ENCODE measurements at places on chromosomes 2 and 18.

DNA sequence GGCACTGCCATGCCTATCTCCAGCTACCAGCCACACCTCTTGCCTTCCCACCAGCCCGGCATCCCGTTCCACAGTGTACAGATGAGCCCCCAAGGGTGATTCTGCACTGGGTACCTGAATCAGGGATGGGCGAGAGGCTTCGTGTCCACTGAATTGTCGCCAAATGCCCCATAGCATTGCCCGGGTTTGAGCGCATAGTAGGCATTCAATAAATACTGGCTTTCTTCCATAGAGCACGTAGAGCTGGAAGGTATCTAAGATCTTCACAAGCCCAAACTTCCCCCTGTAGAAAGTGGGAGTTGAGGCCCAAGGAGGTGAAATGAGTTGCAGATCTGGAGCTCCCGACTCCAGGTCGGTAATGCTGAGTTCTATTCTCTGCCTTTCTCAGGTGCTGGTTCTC lies 358.7 kb downstream of the LPIN1 start:
- no peak for DNase-seq

DNA sequence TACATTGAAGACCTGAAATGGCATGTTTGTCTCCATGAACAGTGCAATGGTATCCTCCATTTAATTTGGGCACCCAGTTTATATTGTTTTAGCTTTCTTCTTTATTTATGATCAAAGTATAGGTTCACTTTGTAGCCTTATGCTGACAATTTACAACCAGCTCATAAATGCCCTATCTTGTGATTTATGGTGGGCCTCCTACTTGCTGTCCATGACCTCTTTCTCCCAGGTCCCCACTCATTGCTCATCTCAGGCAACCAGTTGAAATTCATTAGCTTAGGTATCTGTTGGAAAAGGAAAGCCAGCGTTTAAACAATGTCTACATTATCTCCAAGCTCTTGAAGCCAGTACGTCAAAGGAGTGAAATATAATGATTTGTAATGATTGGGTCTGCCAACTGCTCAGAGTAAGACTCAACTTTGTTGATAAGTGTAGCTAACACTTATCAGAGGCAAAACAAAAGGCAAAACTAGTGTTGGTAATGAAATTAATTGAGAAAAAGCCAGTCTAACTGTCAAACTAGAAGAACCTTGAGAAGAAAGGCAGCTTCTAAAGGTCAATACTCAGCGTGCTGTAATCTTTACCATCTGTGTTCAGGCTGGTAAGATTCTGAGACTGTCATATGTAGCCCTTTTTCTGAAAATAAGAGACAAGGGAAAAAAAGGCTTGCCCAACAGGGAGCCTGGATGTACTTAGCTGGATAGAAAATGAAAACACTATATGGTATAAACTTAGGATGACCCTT lies 695.9 kb downstream of the EPHA4 start:
- no peak for DNase-seq

- DNase-seq, result no peak
Measured at GRCh38 chr2:144712550-144712940, 192.6 kb upstream of the ZEB2 start.

- no peak for DNase-seq
Measured at GRCh38 chr2:239265681-239266433, 135.0 kb downstream of the HDAC4 start.

DNA sequence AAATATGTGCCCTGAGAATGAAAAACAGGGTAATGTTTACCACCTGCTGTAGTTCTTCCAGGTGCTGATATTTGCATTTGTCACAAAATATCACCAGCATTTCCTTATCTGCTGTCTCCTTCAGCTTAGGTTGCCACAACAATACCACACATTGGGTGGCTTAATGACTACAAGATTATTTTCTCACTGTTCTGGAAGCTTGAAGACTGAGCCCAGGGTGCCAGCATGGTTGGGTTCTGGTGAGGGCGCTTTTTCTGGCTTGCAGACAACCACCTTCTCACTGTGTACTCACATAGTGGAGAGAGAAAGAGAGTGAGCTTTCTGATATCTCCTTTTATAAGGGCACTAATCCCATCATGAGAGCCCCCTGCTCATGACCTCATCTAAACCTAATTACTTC lies 407.5 kb upstream of the RGPD4 start:
- no peak for DNase-seq

GRCh38 chr2:50026236-50026635 lies 871.9 kb upstream of the FSHR start:
- no peak for DNase-seq

DNA sequence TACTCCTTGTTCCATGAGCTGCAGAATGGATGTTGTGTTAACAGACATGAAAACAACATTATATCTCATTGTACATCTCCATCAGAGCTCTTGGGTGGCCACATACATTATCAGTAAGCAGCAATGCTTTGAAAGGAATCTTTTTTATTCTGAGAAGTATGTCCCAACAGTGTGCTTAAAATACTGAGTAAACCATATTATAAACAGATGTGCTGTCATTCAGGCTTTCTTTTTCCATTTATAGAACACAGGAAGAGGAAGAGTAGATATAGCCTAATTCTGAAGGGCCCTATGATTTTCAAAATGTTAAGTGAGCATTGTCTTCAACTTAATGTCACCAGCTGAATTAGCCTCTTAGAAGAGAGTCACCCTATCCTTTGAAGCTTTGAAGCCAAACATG lies 44.3 kb upstream of the CABYR start:
- DNase-seq, result no peak

GRCh38 chr18:49459404-49460171 lies 857 bp downstream of the DYM start:
- DNase-seq, result no peak

- DNase-seq, result no peak
Measured at GRCh38 chr18:27627927-27628326, 442.8 kb upstream of the CHST9 start.

- no peak for DNase-seq
Measured at GRCh38 chr18:76772665-76773064, 49.7 kb upstream of the ZNF236 start.

DNA sequence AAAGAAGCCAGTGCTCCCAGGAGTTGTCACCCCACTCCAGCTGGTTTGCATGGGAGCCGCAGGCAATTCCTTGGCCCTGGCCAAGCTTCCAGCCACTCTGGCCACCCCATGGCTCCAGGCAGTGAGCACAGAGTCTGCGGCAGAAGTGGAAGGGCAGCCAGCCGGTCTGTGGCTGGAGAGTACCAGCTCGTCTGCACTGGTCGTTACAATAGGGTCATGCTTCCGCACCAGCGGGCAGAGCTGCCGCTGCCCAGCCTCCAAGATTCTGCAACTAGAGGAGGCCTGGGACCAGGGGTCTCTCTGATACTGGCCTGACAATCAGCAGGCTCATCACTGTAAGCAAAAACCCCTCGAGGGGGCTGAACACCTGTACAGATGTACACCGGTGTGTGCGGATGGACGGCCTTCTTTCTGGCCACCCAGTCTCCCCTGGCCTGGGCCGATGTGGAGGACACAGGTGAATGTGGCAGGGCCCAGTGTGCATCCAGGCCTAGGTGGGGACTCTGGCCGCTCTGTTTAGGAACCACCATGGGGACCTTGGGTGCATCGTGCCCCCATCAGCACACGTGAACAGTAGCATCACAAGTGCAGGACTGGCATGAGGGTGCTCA lies 51.9 kb upstream of the ODC1 start:
- no peak for DNase-seq

- DNase-seq, result no peak
Measured at GRCh38 chr2:233833345-233833744, 21.0 kb downstream of the HJURP start.

GRCh38 chr2:126722546-126722945 lies 66.6 kb downstream of the GYPC start:
- no peak for DNase-seq

DNA sequence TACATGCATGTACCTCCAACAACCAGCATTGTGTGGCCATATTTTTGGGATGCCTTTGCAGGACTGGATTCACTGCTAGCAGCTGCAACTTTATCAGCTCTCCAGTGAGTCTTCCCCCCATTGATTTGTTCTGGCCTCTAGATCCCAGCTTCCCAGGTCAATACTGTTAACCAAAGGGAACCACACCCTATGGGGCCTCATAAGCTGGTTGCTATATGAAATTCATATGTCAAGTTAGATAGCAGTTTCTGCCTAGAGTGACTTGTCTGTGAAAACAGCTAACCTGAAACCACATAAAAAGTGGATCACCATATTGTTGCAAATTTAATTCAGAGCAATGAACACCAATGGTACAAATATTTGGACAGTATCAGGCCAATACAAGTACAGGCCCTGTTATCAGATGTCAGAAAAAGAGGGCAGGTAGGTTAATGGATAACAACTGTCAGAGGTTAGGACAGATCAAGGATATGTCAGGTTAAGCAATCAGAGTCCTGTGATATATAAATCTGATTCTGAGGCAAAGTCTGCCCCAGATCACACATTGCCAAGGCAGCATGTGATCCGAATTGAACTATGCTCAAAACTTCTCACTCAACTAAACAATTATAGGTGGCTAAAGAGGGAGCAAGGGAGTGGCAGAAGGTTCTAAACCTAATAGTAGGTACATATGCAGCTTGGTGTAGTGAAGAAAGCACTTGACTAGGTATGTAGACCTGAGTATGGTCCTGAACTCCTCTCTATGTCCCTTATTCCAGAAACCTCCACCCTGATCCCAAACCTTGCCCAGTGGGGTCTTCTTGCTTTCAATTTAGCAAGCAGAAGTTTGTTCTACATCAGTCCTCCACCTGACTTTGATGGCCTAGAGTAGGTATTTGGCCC lies 310.2 kb upstream of the STON1 start:
- no peak for DNase-seq

GRCh38 chr2:221758076-221758475 lies 186.0 kb upstream of the EPHA4 start:
- no peak for DNase-seq

- no peak for DNase-seq
Measured at GRCh38 chr2:193461431-193461934, 1266.8 kb upstream of the TMEFF2 start.

GRCh38 chr2:28344756-28345373 lies 47.8 kb upstream of the FOSL2 start:
- DNase-seq, result no peak

DNA sequence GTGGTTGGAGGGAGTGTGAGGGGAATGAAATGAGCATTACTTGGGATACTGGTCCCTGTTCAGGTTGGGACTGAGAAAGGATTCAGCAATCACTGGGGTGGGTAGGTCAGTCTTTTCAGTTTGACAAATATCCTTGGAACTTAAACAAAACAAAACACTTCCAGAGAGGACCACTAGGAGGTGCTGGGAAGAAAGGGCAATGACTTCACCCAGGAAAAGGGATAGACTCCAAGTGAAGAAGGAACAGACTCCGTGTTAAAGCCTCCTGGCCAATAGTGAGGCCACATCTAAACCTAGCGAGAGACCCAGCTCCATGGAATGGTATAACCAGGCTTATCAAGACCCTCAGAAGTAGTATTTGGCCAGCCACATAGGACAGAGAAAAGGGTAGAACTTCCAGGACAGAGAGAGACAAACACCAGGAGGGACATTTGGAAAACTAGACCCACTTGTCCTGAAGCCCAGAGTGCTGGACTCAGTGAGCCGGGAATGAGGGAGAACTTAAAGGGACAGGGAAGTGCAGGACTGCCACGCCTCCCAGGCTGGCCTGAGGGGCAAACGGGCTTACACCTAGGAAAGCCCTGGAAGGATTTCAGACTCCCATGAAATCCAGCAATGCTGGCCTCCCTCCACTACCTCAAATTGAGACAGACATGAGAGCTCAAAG lies 19.6 kb upstream of the KCNG3 start:
- DNase-seq, result no peak

GRCh38 chr2:192159208-192159607 lies 35.5 kb downstream of the TMEFF2 start:
- DNase-seq, result no peak

GRCh38 chr18:23073996-23074606 lies 61.2 kb upstream of the CABLES1 start:
- no peak for DNase-seq

GRCh38 chr2:46298272-46298521 lies 990 bp downstream of the EPAS1 start:
- DNase-seq, result no peak

DNA sequence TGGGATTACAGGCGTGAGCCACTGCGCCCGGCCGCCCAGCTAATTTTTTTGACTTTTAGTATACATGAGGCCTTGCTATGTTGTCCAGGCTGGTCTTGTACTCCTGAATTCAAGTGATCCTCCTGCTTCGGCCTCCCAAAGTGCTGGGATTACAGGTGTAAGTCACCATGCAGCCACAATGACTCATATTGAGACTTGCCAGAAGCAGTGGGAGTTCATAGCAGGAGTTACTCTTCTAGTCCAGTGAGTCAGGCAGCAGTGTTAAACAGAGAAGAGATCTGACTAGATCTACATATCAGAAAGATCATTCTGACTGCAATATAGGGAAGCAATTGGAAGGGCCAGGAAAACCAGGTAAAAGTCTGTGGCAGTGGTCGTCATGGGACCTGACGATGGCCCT lies 1.5 kb upstream of the FLACC1 start:
- no peak for DNase-seq

GRCh38 chr2:236584521-236585384 lies 15.1 kb downstream of the ACKR3 start:
- DNase-seq, result no peak

GRCh38 chr2:86066007-86066578 lies 39.6 kb downstream of the POLR1A start:
- no peak for DNase-seq

GRCh38 chr18:55458456-55459203 lies 129.4 kb downstream of the TCF4 start:
- no peak for DNase-seq

DNA sequence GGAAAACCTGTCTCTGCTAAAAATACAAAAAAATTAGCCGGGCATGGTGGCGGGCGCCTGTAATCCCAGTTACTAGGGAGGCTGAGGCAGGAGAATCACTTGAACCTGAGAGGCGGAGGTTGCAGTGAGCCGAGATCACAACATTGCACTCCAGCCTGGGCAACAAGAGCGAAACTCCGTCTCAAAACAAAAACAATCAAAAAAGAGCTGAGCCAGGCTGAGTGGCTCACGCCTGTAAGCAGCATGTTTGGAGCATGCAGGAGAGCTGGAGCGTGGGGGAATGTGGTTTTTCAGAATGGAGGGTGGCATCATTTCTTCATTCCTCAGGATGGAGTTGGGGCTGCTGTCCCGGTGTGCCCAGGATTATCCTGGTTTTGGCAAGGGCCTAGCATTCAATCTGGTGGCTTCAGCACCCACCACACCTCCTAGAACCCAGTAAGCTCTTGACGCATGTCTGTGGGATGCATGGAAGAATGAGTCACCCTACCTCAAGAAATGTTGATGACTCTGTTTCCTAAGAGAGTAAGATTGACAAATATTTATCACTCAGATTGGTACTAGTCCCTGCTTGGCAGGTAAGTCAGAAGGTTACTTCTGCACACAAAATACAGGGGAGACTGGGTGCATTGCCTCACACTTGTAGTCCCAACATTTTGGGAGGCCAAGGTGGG lies 90.2 kb upstream of the ODC1 start:
- DNase-seq, result no peak

DNA sequence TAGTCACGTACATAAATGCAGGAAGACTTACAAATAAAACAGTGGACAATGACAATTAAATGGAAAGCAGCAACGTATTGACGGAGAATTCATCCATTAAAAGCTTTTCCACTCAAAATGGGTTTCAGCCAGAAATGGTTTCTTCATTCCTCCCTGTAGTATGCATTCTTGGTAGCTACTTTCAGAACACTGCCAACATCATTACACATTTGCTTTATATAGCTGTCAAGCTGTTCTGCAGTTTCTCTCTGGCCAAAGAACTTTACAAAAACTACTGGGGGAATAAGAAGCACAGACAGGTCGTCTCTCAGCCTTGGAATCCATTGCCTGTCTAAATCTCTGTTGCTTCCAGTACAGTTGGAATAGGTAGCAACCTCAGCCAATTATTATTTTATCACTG lies 84.1 kb upstream of the NCKAP5 start:
- no peak for DNase-seq

GRCh38 chr2:116435648-116436047 lies 1378.8 kb upstream of the DDX18 start:
- DNase-seq, result no peak
